Adrenal gland (tissue), 19 donors: ENCODE measurements at places on chromosomes 7 and 10. TPM values are rescaled to one million over a fixed set of nuclear protein-coding genes. Genes with fewer than 3 reads are reported as not detected.

- no peaks in the 10 kb centered on the region for H3K36me3 ChIP-seq
- peak overlapping the region; percentile 65 for H3K4me3 ChIP-seq
- no peaks in the 10 kb centered on the region for H3K27me3 ChIP-seq
- DNase-seq, result no peak
These were observed 1.2 kb upstream of the IDI1 start for GRCh38 chr10:1050145-1050544.

- H3K27ac ChIP-seq, result no peak overlapping the region
- no peak overlapping the region for H3K4me3 ChIP-seq
- H3K27me3 ChIP-seq, result no peaks in the 10 kb centered on the region
- no peaks in the 10 kb centered on the region for H3K36me3 ChIP-seq
- no peaks in the 10 kb centered on the region for H3K4me1 ChIP-seq
These were observed 152.4 kb upstream of the TRIM24 start for GRCh38 chr7:138307633-138308032.

- H3K27me3 ChIP-seq, result no peaks in the 10 kb centered on the region
- H3K4me3 ChIP-seq, result no peak overlapping the region
- peak; percentile 16 for DNase-seq
- H3K27ac ChIP-seq, result no peak overlapping the region
- H3K36me3 ChIP-seq, result no peaks in the 10 kb centered on the region
- no peaks in the 10 kb centered on the region for H3K4me1 ChIP-seq
These were observed 24.0 kb upstream of the ACTR3B start for GRCh38 chr7:152735443-152736004.

GRCh38 chr10:58956926-58957325 is 219.5 kb upstream of the PHYHIPL start:
- H3K27ac ChIP-seq, result no peak overlapping the region
- no peak for DNase-seq
- peaks cover 13% of the 10 kb centered on the region for H3K4me1 ChIP-seq
- H3K36me3 ChIP-seq, result no peaks in the 10 kb centered on the region

DNA sequence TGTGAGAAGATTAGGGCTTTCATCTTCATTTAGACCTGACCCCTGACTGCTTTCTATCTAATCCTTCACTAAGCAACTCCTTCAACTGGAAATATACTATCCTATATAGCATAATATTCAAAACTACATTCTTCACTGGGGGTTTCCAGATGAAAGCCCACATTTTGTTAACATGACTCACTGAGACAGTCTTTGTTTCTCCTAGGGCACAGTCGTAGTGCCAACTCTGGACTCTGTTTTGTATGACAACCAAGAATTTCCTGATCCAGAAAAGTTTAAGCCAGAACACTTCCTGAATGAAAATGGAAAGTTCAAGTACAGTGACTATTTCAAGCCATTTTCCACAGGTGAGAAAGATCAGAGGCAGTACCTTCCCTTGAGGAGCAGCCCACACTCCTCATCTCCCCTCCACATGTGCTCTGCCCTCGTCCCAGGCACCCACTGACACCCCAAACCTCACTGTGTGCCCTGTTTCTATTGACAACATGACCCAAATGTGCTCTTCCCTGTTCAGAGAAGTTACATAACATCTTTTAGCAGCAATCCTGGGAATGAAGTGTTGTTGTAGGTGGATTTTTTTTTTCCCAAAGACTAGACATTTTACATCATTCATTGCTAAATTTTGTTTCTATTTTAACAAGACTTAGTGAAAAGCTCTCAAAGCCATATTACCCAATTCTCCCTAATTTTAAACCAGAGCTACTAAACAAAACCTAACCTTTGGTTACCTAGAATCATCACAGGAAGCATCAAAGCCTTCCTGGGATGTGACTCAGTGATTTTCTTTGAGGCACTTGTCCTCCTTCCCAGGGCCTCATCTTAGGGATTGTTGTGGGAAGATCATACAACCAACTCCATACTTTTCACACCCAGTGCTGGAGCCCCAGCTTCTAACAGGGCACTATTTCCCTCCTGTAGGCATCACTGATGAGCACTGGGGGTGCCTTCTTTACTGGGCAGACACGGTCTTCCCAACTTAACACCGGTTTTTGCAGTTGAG is 10.7 kb downstream of the CYP2E1 start:
- no peak overlapping the region for H3K4me3 ChIP-seq
- H3K27me3 ChIP-seq, result peaks cover 4% of the 10 kb centered on the region
- H3K4me1 ChIP-seq, result no peaks in the 10 kb centered on the region
- DNase-seq, result no peak

GRCh38 chr7:28606421-28606820 is 194.1 kb downstream of the CREB5 start:
- no peak overlapping the region for H3K27ac ChIP-seq
- H3K4me1 ChIP-seq, result no peaks in the 10 kb centered on the region
- H3K36me3 ChIP-seq, result no peaks in the 10 kb centered on the region
- no peak overlapping the region for H3K4me3 ChIP-seq
- peaks cover 19% of the 10 kb centered on the region for H3K27me3 ChIP-seq

- DNase-seq, result no peak
- H3K4me3 ChIP-seq, result peak overlapping the region; percentile 3
- H3K4me1 ChIP-seq, result peaks cover 19% of the 10 kb centered on the region
- peaks cover 43% of the 10 kb centered on the region for H3K27me3 ChIP-seq
These were observed 2.2 kb upstream of the DLX5 start for GRCh38 chr7:97026715-97027426.

DNA sequence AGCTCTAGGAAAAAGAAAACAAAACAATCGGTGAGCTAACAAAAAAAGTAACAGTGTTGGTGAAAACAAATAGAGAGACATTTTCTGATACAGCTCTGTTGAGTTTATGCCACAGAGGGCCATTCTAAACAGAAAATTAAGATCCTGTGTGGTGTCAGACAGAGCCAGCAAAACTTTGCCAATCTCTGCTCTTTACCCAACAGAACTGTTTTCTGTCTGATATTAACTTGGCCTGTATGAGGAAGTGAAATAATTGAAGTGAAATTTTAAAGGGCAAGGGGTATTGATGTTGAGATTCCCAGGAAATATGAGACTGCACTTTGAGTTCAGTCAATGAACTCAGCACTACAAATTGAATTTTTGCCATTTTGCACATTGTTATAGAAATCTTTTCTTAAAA is 101.0 kb downstream of the AOAH start:
- no peaks in the 10 kb centered on the region for H3K27me3 ChIP-seq
- no peaks in the 10 kb centered on the region for H3K4me1 ChIP-seq
- H3K36me3 ChIP-seq, result no peaks in the 10 kb centered on the region
- H3K4me3 ChIP-seq, result no peak overlapping the region
- no peak for DNase-seq

- no peaks in the 10 kb centered on the region for H3K36me3 ChIP-seq
- H3K4me1 ChIP-seq, result no peaks in the 10 kb centered on the region
- DNase-seq, result no peak
- H3K27ac ChIP-seq, result no peak overlapping the region
These were observed 36.2 kb upstream of the CFAP46 start for GRCh38 chr10:132978542-132978941.

- no peak for DNase-seq
- H3K27ac ChIP-seq, result no peak overlapping the region
- H3K27me3 ChIP-seq, result no peaks in the 10 kb centered on the region
- H3K4me3 ChIP-seq, result no peak overlapping the region
These were observed 108.9 kb downstream of the RNLS start for GRCh38 chr10:88473989-88474883.

GRCh38 chr7:47881256-47881655 is 67.0 kb downstream of the PKD1L1 start:
- H3K27ac ChIP-seq, result no peak overlapping the region
- H3K4me1 ChIP-seq, result no peaks in the 10 kb centered on the region
- H3K4me3 ChIP-seq, result no peak overlapping the region
- H3K36me3 ChIP-seq, result no peaks in the 10 kb centered on the region

ERVW-1 gene
- not detected for total RNA-seq

CDNF gene
- total RNA-seq, result 3.4 TPM

ADAM12 gene
- total RNA-seq, result 0.46 TPM

IQUB gene
- total RNA-seq, result 1.9 TPM

IGFBP1 gene
- not detected for total RNA-seq

PRKAR2B gene
- total RNA-seq, result 144 TPM

EBLN1 gene
- total RNA-seq, result not detected

GLI3 gene
- total RNA-seq, result 3.1 TPM

NEBL gene
- 6.6 TPM for total RNA-seq

CCDC201 gene
- not detected for total RNA-seq
